ENCODE measurements at places on chromosomes 12 and 14.

- DNase-seq = no peak
Measured at GRCh38 chr14:64725261-64725815, 21.1 kb downstream of the PLEKHG3 start.

DNA sequence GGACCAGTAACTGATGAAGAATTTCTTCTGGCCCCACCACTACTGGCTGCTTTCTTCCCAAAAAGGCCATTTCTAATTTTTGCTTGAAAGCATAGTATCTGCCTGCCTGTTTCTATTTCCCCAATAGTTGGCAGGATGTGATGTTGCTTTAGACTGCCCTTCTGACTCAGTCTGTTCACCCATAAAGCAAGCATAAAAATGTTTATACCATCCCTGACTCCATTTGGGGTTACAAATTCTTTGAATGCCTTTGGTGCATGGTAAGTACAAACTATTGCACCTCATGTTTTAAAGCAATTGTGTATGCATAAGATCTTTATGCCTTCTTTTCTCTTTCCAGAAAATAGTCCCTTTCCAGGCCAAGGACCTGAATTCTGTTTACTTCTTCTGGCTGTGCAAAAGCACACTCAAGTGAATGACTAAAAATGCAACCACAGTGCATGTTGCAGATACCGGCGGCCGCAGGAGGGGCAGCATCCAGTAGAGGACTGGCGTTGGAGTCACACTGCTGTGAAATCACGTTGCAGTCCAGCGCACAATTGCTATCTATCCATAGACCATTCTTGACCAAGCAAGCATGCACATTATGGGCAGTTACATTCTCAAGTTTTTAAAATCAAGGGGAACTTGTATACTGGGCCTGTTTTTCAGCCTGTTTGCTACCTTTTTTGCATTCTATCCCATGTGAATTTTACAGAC, 82.4 kb downstream of the SLC5A8 start:
- DNase-seq = no peak

GRCh38 chr12:24615967-24616411, 332.9 kb downstream of the BCAT1 start:
- no peak for DNase-seq

DNA sequence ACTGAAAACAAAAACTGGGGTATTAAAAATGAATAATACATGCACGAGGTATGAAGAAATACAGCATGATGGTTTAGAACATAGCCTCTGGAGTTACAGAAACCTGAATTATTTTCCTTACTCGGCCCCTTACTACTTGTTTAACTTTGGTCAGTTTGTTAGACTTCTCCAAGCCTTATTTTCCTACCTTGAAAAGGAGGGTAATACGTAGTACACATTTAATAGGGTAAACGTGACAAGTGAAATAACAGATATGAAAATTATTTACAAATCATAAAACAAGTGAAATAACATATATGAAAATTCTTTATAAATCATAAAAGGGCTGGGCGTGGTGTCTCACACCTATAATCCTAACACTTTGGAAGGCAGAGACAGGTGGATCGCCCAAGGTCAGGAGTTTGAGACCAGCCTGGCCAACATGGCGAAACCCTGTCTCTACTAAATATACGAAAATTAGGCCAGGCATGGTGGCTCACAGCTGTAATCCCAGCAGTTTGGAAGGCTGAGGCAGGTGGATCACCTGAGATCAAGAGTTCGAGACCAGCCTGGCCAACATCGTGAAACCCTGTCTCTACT, 11.4 kb upstream of the PKP2 start:
- DNase-seq = no peak

DNA sequence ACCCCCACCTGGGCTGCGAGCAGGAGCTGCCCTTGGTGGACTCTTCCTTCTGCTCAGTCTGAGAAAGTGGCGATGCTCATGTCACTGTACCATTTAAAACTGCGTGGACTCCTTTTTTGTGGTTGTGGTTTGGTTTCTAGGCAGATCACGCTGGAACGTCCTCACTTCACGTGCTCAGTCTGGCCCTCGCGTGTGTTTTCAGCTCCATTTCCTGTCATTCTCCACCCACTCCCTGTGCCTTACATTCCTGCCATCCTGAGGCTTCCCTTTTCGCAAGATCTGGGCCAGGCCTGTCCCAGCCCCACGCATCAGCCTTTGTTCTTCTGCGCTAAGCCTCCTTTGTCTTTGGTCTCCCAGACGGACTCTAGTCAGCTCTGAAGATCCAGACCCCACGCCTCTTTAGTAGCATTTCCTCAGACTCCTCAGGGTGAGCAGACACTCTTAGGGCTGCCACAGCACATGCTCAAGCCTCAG, 105.4 kb downstream of the FBXL14 start:
- no peak for DNase-seq

DNA sequence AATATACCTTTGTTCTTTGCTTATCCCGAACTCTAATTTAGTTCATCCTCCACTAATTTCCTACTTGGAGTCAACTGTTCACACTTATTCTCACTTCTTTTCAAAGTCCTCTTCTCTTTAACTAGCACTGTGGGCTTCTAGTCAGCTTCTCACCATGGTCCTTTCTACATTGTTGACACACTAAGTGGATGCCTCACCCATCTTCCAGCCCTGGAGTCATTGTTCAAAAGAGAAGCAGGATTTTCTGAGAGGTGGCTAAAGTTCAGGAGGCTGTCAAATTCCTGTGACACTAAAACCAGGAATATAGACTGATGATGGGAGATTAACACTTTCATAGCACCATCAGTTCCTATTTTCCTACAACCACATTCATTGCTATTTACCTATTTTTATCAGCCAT, 99.3 kb downstream of the PHLDA1 start:
- no peak for DNase-seq

DNA sequence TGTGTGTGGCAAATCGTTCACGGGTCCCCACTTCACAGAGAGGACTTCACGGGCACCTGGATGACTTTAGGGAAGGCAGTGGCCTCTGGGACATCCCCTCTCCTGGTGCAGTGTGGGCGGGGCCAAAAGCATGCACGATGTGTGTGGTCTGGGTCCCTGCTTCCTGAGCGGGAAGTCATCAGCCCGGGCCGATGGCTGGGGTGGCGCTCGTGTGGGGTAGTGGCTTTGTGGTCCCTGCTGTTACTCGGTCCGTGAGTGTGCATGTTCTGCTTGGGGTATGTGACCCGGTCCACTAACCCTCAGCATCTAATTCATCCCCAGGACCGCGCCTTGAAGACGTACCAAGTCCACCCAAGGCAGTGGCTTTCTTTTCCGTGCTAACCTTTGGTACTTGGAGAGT, 142.5 kb upstream of the RTL1 start:
- DNase-seq = no peak

Measured in cortex of kidney (tissue), 1 donor.